ENCODE measurements at places on chromosomes 7 and 10.

DNA sequence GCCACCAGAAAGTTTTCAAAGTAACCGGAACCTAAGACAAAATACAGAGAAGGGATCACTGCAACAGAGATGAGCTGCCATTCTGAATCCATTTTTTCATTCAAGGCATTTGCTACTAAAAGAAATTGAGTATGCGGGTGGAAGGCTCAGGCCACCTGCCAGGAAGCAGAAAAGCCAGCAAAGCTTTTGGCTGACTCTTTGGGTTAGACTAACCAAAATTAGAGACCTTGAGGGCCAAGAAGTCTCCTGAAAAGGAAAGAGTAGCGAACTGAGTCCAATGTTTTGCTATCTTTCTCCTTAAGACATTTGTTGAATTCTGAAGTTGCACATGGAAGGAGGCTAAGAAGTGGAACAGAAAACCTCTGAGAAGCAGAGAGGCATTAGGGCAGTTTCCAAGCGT is 79.0 kb downstream of the FAS start:
- DNase-seq: no peak

DNA sequence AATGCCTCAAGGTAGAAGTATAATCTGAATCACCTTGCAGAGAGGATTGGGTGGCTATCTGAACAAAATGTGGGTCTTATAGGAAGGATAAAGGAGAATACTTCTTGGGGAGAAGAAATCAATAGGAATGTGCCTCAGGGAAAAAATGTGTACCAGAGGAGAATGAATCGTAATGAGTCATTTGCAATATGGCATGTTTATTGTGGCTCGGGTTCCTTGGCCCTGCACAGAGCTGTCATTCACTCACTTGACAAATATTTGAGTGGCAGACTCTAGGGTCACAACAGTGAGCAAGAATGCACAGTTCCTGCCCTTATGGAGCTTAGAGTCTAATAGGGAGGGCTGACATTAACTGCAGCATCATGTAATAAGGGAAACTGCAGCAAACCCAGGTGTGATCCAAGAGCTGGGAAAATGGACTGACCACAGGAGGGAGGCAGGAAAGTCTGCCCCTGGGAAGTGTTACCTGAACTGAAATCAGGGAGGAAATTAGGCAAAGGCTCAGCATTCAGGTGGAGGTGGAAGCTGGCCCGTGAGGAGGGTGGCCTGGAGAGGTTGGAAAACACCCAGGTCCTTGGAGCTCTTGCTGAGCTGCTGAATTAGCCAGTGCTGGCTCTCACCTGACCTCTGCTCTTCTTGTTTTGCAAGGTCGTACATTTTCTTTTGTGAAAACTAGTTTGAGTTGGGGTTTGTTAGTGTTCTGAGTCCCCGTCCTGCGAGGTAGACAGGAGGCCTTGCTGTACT is 203.9 kb downstream of the FRMD4A start:
- peak; percentile 67 for DNase-seq

DNA sequence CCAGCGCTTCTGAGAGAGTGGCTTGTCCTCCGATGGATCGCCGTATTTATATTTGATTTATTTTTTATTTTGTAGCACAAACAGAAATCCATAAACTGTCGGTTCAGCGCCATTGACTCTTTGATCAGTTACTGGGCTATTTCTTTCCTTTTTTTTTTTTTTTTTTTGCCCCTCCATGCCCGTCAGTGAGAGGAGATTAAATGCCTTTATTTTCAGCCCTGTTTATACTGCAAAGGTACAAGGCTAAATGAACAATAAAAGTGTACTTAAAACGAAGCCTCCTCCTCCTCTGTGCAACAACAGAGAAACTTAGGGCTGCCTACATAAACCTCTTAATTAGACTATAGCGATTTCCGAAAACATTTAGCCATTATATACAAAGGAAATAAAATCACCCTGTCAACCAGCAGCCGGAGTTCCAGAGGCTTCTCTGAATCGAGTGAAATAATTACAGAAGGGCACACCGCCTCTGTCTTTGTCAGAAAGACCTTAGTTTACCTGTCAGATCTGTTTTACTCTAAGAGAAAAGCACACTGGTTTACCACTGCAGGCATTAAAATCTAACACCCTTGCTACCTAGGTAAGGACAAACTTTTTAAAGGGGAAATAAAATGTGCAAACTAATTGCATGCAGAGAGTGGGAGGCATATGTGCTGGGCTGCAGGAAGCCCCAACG is 3.5 kb downstream of the EBF3 start:
- no peak for DNase-seq

- no peak for DNase-seq
Observed at GRCh38 chr7:157752832-157753291, 416.1 kb downstream of the DNAJB6 start.

Measured in IMR-90 (cell line).